CD4-positive, alpha-beta T cell treated with Interleukin-12 subunit alpha and Interleukin-12 subunit beta, for 1 hour (primary cell): ENCODE measurements at places on chromosomes 6 and 20.
A peak's percentile ranks its signal among the peaks of the same experiment; 100 is the strongest.

GRCh38 chr6:150596439-150596838 lies 3.2 kb upstream of the PLEKHG1 start:
- DNase-seq = no peak

- DNase-seq = no peak
Observed at GRCh38 chr6:66307490-66307889, 600.5 kb upstream of the EYS start.

- DNase-seq = peak; percentile 69
Observed at GRCh38 chr6:42390228-42390934, 61.3 kb downstream of the TRERF1 start.

DNA sequence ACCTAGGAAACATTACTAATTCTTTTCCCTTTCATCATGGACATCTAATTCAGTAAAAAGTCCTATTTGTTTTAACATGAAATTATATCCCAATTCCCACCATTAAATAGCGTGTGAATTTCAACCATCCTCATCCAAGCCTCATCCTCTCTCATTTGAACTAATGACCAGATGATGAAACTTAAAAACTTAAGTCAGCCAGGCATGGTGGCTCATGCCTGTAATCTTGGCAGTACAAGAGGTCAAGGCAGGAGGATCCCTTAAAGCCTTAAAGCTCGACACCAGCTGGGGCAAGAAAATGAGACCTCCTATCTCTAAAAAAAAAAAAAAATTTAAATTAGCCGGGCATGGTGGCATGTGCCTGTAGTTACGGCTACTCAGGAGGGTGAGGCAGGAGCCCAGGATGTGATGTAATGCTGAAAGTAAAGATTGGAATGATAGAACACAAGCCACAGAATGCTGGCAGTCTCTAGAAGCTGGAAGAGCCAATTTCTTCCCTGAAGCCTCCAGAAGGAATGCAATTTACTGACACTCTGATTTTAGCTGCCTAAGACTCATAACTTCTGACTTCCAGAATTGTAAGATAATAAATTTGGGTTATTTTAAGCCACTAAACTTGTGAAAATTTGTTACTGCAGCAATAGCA lies 27.1 kb upstream of the HAO1 start:
- no peak for DNase-seq

- DNase-seq = no peak
Observed at GRCh38 chr6:115882771-115883170, 177.9 kb downstream of the FRK start.

- DNase-seq = peak; percentile 7
Observed at GRCh38 chr6:143441680-143442545, 8.6 kb downstream of the ADAT2 start.

- no peak for DNase-seq
Observed at GRCh38 chr6:105967917-105968602, 118.1 kb upstream of the PRDM1 start.

GRCh38 chr6:140586426-140587061 lies 1212.1 kb upstream of the CITED2 start:
- DNase-seq = no peak

GRCh38 chr6:90669846-90670245 lies 83.0 kb upstream of the MAP3K7 start:
- DNase-seq = no peak

- DNase-seq = no peak
Observed at GRCh38 chr6:166462461-166463135, 79.9 kb upstream of the MPC1 start.

DNA sequence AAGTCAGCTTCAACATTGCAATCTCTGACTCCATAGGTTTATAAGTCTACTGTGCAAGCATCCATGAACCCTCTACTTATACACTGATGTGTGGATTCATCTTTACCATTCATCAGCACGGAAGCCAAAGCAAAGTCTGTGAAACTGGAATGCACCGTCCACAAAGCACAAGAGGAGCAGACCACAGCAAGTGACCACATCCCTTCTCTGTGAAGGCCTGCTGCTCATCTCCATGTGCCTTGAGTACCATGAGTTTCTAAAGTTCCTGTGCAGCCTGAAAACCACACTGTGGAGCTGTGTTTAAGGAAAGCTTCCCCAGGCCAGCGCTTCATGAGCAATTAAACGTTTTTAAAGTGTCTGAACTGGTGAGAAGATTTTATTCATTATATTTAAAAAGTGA lies 20.0 kb downstream of the GABRR1 start:
- DNase-seq = no peak

DNA sequence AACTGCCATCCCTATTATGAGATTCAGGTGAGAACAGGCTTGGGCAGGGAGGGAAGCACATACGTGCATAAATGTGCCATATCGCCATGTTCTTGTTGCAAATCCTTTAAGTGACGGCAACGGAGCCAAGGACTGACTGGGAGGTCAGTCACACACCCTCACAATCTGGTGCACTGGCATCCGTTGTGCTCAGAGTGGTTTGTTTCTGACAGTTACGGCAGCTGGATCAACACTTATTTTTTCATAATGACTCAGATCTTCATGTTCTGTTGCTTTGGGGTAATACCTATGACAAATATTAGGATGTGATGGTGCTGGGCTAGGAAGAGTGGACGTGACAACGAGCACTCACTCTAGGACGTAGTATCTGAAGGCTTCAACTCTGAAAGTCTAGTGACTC lies 56.2 kb upstream of the PREP start:
- peak; percentile 44 for DNase-seq

- DNase-seq = no peak
Observed at GRCh38 chr20:3392756-3393155, 14.7 kb downstream of the DNAAF9 start.

- DNase-seq = no peak
Observed at GRCh38 chr6:55395871-55396270, 68.6 kb downstream of the GFRAL start.

DNA sequence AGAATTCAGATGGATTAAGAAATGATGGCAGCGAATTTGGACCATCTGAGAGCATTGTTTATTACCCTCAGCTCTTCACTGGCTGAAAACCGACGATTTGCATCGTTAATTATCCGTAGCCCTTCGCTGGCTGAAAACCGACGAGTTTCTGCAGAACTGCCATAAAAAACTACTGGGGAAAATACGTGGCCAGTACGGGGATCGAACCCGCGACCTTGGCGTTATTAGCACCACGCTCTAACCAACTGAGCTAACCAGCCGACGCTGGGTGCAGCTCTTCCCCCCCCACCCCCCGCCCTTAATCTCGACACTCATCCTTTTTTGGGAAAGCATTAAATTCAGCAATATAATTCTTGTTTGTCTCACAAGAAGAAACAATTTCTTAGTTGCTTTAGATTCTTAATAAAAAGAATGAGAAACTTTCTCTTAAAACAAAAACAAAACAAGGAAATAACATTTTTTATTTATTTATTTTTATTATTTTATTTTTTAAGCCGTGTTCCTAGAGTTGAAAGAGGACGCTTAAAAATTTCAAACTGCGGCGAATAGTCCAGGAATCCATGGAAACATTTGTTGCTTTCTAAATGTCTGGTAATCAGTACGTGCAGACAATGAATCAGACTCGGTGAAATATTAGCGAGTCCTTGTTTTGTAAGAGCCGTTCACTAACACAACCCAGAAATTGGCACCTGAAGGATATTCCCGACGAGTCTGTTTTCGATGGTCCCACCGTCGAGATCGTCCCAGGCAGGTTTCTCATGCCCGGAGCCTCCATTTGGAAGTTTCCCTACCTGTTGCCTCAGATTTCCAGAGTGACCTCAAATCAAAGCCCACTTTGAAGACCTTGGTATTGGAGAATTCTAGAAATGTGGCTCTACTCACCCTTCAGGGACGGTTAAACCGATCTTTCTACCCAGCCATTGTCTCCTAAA lies 27.8 kb downstream of the PRSS16 start:
- DNase-seq = no peak

DNA sequence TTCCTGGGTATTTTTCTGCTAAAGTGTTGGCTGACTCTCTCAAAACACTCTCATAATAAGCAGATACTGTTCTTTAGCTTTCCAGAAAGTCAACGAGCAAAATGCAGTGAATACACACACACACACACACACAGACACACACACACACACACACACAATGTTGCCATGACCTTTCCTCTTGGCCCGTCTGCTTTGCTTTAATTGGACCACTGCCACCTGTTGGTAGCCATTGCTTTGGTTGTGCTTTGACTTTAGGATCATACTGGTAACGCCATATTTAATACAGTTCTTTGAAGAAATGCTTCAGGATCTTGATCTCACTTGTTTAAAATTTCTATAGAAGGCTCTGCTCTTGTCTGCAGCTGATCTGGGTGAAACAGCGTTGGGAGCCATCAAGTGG lies 4.4 kb downstream of the FIG4 start:
- DNase-seq = no peak

DNA sequence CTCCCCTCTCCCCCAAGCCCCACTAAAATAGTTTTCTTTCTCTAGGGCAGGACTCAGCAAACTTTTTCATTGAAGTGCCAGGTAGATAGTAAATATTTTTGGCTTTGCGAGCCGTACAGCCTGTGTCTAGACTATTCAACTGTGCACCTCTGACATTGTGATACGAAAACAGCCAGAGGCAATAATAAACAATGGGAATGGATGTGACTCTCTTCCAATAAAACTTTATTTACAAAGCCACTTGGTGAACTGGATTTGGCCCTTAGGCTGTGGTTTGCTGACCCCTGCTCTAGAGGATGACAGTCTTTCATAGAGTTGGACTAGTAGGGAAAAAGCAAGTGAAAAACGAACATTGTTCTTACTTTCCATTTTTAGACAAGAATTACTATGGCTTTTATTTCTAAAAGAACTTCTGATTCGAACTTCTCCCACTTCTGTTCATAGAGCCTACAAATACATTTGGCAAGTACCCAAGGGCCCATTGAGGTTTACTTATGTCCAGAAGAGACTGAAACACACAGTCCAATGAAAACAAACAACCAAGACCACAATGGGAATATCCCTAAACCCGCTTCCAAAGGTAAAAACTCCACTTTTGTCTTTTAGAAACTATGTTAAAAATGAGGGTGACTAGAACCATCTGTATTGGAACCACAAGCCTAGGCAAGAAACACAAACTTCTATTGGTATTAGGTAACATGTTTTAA lies 46.4 kb upstream of the CDKAL1 start:
- no peak for DNase-seq

DNA sequence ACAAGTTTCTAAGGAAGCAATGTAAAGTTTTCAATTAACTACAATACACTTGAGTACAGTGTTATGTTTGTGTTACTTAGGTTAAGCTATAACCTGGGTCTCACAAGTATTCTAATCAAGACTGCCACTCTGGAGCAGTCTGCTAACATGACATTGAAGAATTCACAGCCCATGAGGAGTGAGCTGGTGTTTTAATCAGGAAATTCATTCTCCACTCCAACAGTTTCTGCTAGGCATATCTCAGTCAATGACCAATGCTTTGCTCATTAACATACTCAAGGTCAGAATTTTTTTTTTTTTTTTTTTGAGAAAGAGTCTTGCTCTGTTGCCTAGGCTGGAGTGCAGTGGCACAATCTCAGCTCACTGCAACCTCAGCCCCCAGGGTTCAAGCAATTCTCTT lies 59.6 kb upstream of the SAMHD1 start:
- DNase-seq = no peak

DNA sequence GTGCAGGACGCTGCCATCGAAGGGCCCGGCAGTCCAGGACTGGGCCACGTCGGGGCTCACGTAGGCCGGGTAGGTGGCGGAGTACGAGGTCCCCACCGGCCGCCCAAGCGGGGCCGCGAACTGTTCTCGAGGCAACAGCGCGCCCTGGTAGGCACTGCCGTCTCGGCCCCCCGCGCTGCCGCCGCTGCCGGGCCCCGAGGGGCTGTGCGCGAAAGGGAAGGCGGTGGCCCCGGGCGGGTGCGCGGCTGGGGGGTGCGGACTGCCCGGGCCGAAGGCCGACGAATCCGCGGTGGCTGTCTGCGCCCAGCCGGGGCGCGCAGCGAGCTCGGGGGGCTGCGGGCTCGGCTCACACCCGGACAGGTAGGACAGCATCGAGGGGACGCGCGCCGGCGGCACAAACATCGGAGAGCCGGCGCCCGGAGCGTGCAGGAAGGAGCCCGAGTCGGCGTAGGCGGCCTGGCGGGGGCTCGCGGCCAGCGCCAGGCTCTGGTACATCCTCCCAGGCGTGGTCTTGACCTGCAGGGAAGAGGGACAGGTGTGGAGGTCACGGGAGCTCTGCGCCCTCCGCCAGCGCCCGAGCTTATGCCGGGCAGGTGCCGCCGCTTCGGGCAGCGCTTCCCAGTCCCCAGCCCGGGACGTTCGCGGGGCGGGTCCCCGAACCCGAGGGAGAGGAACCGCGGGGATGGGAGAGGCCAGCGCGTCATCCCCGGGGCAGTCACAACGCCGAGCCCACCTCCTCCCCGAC lies 596 bp downstream of the GATA5 start:
- DNase-seq = no peak

GRCh38 chr6:114108119-114109002 lies 137.4 kb upstream of the HDAC2 start:
- DNase-seq = peak; percentile 4

DNA sequence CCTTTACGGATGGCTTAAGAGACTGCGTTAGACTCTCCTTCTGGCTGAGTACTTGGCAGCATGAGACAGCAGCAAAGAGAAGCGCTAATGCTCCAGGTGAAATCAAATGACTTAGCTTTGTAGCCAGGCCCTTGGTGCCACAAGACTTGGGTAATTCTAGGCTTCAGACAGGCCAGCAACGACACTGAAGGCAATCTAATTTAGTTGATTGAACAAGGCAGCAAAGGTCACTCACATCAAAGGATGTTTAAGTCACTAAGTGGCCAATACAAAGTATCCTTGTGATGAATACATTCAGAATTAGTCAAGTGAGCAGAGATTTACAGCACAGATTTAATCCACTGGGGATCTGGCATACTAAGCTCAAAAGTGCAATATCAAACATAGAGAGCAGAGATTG lies 113.2 kb downstream of the FAM83B start:
- no peak for DNase-seq

DNA sequence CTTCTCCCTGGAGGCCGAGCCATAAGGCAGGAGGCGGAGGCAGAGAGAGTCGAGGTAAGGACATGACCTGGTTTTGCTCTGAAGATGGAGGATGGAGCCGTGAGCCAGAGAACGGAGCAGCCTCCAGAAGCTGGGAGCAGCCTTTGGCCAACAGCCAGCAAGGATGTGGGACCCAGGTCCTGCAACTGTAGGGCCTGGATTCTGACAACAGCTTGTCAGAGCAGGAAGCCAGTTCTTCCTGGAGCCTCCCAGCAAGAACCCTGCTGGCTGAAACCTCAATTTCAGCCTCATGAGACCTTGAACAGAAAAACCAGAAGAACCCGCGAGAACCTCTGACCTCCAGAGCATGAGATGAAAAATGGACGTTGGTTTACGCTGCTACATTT lies 13.4 kb upstream of the MRGBP start:
- DNase-seq = no peak

DNA sequence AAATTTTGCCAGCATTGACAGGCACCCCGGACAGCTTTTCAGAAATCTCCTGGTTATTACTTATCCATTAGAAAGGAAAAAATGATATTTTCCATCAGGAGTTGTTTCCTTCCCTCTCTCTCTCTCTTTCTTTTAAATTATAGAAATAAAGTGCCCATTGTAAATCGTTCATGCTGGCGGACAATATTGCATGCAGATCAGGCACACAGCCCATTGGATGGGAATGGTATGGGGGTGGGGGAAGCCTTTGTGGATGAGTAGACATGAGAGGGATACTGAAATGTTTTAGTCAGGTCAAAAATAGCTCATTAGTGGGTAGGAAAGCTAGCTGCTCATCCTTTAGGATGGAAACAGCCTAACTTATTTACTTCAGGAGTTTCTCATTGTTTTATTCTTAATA lies 764.9 kb upstream of the MMS22L start:
- DNase-seq = no peak

GRCh38 chr6:16056263-16056870 lies 72.5 kb upstream of the MYLIP start:
- DNase-seq = no peak
